ENCODE measurements at places on chromosomes 6 and 20. TPM values are rescaled to one million over a fixed set of nuclear protein-coding genes. Genes with fewer than 3 reads are reported as not detected.

- DNase-seq, result no peak
Measured at GRCh38 chr6:86152546-86152945, 509.9 kb upstream of the SYNCRIP start.

DNA sequence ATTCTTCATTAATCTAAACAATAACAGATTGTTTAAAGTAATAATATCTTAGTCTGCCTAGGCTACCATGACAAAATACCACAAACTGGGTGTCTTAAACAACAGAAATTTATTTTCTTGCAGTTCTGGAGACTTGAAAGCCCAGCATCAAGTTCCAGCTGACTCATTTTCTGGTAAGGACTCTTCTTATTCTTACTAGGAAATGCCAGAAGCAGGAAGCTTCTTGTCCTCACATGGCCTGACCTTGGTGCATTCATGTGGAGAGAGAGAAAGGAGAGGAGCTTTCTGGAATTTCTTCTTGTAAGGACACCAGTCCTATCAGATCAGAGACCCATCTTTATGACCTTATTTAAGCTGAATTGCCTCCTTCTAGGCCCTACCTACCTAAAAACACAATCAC, 110.5 kb downstream of the ANKRD60 start:
- DNase-seq, result no peak

DNA sequence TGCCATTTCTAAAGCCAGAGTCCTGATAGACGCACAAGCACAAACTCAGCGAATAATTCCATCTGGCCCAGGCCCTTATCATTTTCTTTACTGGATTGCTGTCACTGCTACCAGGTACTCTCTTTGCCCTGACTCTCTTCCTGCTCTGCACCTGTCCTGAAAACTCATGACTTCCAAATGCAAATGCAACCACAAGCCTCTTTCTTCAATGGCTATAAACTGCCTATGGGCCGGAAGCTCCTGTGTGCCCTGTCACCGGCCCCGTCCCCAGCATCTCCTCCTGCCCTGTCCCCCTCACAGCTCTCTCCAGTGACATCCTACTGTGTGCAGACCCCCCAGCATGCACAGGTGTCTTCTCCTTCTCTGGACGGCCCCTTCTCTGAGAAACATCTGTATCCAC, 302.6 kb downstream of the GMDS start:
- DNase-seq, result no peak

GRCh38 chr6:150902142-150902776, 36.8 kb downstream of the MTHFD1L start:
- DNase-seq, result no peak

Gene LHFPL5
- polyA plus RNA-seq, result not detected

Gene TREM2
- polyA plus RNA-seq, result 3.5 TPM
